ENCODE measurements at places on chromosomes 11 and 22.

DNA sequence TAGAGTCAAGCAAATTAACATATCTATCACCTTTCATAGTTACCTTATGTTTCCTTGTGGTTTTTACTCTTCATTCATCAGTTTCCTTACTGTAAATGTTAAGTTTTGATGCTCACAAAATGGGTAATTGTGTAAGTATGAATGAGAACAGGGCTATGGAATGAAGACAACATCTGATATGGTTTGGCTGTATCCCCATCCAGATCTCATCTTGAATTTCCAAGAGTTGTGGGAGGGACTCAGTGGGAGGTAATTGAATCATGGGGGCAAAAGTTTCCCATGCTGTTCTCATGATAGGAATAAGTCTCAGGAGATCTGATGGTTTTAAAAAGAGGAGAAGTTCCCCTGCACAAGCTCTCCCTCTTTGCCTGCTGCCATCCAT, 107.6 kb downstream of the CCDC34 start:
- no peak for DNase-seq

- no peak for DNase-seq
Observed at GRCh38 chr11:122661182-122661945, 5.8 kb downstream of the UBASH3B start.

DNA sequence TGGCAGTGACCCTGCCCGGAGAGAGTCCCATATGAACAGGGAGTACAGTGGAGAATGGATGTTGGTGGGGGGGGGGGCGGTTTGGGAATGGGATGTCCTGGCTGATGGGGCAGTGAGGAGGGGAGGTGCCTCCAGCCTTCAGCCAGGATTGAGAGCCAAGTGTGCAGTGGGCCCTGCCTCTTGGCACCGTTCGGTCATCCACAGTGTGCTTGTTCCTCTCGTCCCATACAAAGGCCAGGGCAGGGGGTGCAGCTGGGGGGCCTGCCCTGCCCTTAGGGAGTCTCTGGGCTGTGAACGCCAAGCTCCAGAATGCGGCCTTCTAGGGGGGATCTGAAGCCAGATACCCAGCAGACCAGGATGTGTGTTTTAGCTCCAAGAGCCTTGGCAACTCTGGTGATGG, 34.0 kb downstream of the KCNC1 start:
- DNase-seq: no peak

DNA sequence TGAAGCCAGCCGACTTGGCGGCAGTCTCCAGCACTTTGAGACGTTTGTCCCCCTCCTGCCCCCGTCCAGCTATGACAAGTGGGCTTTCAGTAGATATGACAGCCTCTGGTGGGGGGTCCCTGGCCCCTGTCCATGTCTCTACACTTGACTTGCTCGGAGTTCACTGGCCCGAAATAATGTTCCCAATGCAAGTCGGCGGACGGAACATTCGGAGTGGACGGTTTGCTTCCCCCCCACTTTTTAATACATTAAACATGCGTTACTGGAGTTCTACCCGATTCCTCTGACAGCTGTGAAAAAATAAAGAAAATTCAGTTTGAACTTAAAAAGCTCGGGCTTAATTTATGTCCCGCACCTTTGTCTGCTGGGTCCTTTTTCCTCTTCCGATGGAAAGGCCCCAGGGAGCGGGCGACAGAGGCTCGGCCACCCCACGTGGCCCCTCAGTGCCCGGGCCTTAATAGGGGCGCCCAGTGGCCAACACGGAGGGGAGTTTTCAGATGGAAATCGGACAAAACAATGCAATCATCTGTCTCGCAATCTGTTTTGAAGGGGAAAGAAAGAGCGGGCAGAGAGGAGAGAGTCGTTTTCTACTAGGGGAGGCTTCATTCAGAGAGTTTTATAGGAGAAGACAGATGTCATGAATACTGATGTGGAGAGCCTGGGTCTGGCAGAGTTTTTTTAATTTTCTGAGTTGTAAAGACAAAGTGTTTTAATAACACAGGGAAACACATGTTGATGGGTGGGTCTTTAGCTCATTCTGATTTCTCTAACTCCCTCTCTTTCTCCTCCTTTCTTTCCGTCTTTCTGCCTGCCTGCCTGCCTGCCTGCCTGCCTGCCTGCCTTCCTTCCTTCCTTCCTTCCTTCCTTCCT, 50.2 kb downstream of the SMIM38 start:
- no peak for DNase-seq

DNA sequence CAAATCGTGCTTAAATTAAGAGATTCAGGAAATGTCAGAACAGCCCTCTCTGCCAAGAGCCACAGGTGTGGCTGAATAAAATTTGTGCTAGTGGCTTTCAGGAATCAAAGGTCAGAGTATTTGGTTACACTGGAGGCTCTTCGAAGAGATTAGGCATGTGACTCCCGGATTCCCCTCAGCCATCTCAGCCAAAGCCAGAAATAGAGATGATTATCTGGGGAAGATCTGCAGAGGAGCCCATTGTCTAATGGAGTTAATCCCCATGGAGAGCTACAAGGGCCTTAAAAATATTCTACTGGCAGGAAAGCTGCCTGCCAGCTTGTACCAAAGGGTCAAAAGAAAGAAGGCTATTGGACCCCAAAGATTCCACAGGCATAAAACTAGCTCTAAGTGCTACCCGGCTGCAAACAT, 1259.5 kb downstream of the TBC1D22A start:
- no peak for DNase-seq
